Ammon's horn (tissue), 1 donor: ENCODE measurements at places on chromosomes 13 and 19.
A peak's percentile ranks its signal among the peaks of the same experiment; 100 is the strongest.

DNA sequence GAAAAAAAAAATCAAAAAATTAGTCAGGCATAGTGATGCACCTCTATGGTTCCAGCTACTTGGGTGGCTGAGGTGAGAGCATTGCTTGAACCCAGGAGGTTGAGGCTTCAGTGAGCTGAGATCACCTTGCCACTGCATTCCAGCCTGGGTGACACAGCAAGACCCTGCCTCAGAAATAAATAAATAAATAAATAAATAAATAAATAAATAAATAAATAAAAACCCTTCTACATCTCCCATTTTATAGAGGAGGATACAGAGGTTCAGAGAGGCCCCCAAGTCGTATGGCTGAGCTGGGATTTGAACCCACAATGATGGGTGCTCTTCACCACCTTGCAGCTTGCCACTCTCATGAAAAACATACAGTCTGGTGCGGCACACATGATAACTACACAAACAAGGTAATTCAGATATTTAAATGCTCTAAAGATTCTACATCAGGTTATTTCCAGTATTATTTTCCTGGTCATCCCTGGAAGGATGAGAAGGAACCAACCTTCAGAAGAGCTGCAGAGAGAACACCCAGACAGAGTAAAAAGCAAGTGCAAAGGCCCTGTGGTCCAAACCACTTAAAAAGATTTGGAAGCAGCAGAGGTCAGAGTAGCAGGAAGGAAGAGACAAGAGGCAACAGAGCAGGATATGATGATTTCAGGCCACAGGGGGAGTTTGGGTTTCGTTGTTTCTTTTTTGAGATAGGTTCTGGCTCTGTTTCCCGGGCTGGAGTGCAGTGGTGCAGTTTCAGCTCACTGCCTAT lies 29.2 kb upstream of the OR1M1 start:
- DNase-seq, result no peak

DNA sequence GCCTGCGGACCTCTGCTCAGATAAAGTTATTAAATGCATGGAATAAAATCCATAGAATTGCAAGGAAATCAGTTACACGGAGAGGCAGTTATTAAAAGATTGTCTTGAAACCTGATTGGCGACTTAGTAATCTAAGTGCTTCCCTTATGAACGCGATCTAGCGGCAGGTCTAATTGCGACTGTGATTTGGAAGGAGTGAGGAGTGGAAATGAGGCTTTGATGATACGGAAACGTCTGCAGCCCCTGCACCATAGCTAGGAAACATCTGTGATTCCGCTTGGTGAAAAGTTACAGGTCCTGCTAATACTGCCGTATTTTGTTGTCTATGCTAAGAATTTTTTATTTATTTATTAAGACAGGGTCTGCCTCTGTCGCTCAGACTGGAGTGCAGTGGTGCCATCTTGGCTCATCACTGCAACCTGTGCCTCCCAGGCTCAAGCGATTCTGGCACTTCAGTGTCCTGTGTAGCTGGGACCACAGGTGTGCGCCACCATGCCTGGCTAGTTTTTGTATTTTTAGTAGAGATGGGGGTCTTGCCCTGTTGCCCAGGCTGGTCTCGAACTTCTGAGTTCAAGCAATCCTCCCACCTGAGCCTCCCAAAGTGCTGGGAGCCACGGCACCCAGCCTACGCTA lies 887 bp downstream of the NDUFS7 start:
- DNase-seq, result no peak

GRCh38 chr19:2096034-2096479 lies at the start of gene MOB3A:
TSS of gene MOB3A (minus strand) at chr19:2096326. CDS start at chr19:2078560, 17,766 bp downstream.
- DNase-seq, result no peak

DNA sequence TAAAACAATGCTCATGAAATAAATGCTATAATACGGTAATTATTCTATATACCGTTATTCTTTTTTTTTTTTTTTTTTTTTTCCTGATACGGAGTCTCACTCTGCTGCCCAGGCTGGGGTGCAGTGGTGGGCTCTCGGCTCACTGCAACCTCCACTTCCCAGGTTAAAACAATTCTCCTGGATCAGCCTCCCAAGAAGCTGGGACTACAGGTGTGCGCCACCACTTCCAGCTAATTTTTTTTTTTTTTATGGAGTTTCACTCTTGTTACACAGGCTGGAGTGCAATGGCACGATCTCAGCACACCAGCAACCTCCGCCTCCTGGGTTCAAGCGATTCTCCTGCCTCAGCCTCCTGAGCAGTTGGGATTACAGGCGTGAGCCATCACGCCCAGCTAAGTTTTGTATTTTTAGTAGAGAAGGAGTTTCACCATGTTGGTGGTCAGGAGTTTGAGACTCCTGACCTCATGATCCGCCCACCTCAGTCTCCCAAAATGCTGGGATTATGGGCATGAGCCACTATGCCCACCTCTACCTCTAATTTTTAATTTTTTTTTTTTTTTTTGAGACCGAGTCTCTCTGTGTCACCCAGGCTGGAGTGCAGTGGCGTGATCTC lies 6.9 kb downstream of the PPP1R15A start:
- DNase-seq, result no peak

GRCh38 chr13:43579321-43579720 lies 207.5 kb downstream of the ENOX1 start:
- peak; percentile 73 for DNase-seq

DNA sequence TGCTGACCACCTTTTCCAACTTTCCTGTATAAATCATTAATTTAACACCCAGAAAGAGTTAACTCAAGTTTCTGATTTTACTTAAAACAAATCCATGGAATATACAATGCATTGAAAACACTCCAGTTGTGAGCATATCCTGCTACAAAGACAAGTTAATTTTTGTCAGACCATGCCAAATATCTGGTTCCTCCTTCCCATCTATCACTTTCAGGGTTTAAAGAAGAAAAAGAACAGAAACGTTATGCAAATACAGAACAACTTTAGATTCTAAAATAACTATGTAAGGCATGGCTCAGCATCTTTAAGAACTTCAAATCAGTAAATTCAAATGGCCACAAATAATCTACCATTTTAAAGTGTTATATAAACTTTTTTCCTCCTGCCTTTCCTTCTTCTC lies 14.9 kb downstream of the MRPS31 start:
- no peak for DNase-seq
